ENCODE measurements at places on chromosomes 3 and 15. TPM values are rescaled to one million over a fixed set of nuclear protein-coding genes. Genes with fewer than 3 reads are reported as not detected.

SLC22A13 gene
- 3.5 TPM for total RNA-seq

- peak; percentile 93 for DNase-seq
Observed at GRCh38 chr3:190862209-190863118, at the start of gene GMNC. GMNC (minus strand) TSS chr3:190862694; CDS start chr3:190862615, 79 bp downstream.

- no peak for DNase-seq
Observed at GRCh38 chr3:134110963-134111362, 81.2 kb upstream of the SLCO2A1 start.

DNA sequence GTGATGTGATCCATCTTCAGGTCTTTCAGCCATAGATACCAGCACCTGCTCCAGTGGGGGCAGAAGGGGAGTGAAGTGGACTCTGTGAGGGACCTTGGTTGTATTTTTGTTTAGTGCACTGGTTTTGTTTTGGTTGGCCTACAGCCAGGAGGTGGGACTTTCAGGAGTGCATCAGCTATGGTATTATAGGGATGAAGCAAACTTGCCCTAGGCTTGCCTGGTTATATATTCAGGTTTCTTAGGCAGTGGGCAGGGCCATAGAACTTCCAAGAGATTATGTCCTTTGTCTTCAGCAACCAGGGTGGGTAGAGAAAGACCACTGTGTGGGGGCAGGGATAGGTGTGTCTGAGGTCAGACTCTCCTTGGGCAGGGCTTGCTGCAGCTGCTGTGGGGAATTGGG lies 337.3 kb upstream of the SGO1 start:
- no peak for DNase-seq

- DNase-seq, result no peak
Observed at GRCh38 chr3:115553796-115554486, 69.4 kb upstream of the GAP43 start.

- DNase-seq, result no peak
Observed at GRCh38 chr3:178117641-178118040, 418.6 kb upstream of the KCNMB2 start.
